Anterior cingulate cortex (tissue), 58 donors: ENCODE measurements at places on chromosomes 3 and 15.

- no peak for DNase-seq
These were observed 8.6 kb downstream of the PARP9 start for GRCh38 chr3:122555275-122556071.

- DNase-seq: no peak
These were observed 1.1 kb downstream of the ATP13A4 start for GRCh38 chr3:193553586-193553985.

DNA sequence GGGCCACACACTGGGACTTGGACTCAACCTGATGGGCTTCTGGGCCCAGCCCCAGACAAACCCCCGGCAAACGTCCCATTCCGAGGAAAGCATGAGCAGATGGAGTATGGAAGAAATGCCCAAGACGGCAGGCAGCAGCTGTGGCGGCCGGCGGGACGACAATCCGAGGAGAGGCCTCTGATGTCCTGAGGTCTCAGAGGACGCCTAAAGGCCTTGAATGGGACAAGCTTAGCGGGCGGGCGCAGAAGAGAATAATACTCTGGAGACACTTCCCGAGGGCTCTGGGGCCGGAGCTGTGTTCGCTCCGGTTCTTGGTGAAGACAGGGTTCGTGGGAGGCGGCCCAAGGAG, 482 bp upstream of the OGG1 start:
- no peak for DNase-seq

GRCh38 chr3:58537412-58538301, 667 bp upstream of the ACOX2 start:
- DNase-seq: no peak
